Activated CD4-positive, alpha-beta T cell treated with anti-CD3 and anti-CD28 coated beads, Interleukin-2, amount 50 U/mL, for 4 hours (primary cell): ENCODE measurements at places on chromosomes 12 and 14.

- no peak for DNase-seq
These were observed 21.5 kb upstream of the IFNG start for GRCh38 chr12:68180792-68181744.

- DNase-seq: no peak
These were observed 182.7 kb downstream of the MYRFL start for GRCh38 chr12:70007687-70008086.

- DNase-seq: no peak
These were observed 11.8 kb upstream of the FBXO21 start for GRCh38 chr12:117202033-117202432.

DNA sequence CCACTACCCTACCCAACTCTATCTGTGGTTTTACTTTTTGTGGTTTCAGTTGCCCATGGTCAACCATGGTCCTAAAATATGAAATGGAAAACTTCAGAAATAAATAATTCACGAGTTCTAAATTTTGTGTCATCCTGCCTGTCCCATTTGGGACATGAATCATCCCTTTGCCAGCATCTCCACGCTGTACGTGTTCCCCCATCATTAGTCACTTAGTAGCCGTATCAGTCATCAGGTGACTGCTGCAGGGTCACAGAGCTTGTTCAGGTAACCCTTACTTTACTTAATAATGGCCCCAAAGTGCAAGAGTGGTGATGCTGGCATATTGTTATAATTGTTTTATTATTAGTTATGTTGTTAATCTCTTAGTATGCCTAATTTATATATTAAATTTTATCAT, 209.9 kb downstream of the ITPR2 start:
- DNase-seq: no peak
